ENCODE measurements at places on chromosomes 6 and 20.

DNA sequence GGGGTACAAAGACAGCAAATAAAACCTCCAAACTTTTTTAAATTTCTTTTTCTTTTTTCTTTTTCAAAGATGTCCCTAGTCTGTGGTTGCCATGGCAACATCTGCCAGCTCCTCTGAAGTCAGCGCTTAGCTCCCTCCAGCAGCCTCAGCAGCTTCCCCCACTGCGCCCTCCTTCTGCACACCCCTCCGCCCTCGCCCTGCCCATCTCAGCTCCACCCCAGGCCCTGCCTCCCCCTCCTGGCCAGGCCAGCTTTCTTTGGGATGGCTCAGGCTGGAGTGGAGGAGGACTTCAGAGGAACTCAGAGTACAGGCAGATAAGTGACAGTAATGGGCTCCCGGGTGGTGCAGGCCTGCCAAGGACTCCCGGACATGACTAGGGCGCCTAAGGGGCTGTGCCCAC lies 104.6 kb downstream of the LRFN2 start:
- no peak for DNase-seq

DNA sequence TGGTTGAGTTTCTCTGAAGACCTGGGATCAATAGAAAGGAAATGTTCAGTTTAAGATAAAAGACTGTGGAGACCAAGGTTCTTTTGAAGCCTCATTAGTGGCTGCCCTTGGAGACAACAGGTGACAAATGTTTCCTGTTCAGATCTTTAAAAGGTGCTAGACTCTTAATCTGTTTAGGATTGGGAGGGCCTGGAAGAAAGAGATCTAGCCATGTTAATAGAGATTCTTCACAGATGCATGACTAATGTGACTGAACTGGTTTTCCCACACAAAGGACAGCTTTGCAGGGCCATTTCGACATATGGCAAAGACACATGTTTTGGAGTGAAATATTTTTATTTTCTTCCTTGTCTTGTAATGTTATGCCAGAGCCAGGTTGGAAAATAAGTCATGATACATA lies 82.2 kb downstream of the WDR27 start:
- no peak for DNase-seq

DNA sequence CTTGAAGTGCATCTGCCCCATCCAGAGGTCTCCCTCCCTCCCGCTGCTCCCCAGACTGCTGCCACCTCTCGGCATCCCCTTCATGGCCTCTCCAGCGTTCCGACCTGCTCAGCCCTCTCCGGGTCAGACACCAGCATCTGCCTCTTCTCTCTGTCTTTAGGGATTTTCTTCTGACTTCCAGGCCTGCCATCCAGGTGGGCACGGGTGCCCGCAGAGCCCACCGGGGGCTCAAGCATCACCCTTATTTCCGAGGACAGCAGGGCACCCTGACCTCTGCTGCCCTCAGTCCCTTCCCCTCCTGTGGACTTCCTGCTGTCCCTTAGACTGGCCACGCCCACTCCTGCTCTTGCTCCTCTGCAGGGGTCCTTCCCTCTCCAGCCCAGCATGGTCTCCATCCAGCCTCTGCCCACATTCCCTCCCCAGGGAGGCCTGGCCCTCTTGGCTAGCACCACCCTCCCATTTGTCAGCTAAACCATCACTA lies 3.3 kb downstream of the NPEPL1 start:
- DNase-seq = no peak

- no peak for DNase-seq
Measured at GRCh38 chr6:106771822-106772221, 142.4 kb downstream of the QRSL1 start.

GRCh38 chr6:135087803-135088202 lies 33.2 kb upstream of the HBS1L start:
- peak; percentile 48 for DNase-seq

DNA sequence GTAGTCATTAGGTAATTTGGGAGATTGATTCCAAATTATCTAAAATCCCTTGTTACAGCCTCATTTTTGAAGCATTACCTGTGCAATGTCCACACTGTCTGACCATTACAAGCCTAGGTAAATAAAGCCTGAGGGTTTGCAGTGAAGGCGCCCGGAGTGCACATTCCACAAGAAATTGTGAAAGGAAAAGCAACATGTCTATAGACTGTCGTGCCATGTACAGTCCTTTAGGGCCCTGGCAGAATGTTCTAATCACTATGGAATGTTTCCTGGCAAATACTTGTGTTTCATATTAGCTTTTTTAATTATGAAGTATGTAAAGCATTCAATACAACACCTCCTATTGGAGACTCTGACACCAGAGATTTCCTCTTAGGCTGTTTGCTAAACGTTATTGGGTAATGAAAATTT lies 28.9 kb downstream of the PREP start:
- DNase-seq = no peak

All from activated T-cell treated with anti-CD3 and anti-CD28 coated beads, Interleukin-2, amount 50 U/mL, for 72 hours (primary cell).